ENCODE measurements at places on chromosomes 1 and 21.
A peak's percentile ranks its signal among the peaks of the same experiment; 100 is the strongest.

DNA sequence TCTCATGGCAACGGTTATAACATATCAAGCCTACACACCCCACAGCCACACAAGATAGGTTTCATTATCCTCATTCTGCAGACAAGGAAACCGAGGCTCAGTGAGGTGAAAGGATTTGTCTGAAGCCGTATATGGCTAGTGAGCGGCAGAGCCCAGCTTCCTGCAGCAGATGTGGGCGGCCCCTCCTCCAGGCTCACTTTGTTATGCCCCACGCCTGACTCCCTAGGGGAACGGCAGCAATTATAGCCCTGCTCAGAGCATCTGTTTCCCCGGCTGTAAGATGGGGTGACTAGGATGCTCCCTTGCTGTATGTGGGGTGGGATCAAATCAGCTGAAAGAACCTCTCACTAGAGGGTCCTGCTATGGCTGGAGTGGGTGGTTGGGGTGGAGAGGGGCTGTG lies 22.1 kb downstream of the GRHL3 start:
- no peak for DNase-seq

GRCh38 chr1:179121159-179121938 lies 39.5 kb downstream of the TOR3A start:
- DNase-seq = peak; percentile 19

DNA sequence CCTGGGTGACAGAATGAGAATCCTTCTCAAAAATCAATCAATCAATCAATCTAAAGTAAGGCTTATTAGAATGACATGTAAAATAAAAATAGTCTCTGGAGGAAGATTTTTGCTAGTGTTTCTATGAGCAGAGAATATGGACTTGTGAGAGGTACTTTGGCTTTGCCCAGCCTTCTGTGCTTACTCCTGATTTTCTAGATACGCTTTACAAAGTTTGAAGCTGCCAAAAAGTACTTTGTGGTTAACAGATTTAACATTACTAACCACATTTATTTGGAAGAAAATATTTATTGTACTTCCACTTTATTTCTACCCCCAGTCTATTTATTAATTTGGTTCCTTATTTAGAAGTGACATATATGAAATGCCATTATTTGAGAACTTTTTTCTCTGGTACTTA lies 41.0 kb downstream of the CEP350 start:
- no peak for DNase-seq

DNA sequence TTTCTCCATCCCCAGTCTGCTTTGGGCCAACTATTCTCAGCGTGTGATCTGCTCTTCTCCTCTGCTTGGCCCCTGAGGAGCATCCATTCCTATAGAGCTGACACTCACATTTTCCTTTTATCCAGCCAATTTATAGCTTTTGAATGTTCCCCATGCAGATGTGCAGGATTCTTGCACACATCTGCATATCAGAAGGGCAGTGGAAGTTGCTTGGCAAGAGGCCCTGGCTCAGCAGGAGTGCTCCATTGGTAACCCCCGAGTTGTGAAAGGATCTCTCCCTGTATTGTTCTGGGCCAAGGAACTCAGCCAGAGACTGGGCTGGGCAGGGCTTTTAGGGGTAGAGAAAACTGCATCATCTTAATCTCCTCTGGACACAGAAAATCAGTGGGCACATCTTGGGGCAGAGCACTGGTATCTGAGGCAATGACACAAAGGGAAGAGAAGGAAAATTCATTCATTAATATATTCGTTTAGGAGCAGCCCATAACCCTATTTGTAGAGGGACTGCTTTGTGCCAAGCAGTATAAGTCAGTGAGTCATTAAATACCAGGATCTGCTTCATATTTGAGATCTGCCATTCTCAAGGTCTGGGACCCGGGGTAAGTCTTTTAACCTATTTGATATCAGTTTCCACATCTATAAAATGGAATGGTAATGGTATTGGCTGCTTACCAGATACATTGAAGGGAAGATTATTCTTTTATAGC lies 31.0 kb upstream of the BEND5 start:
- no peak for DNase-seq

GRCh38 chr1:24351918-24352627 lies 32.9 kb downstream of the GRHL3 start:
- no peak for DNase-seq

Data from T-helper 9 cell (primary cell).